ENCODE measurements at places on chromosomes 7 and 10.

DNA sequence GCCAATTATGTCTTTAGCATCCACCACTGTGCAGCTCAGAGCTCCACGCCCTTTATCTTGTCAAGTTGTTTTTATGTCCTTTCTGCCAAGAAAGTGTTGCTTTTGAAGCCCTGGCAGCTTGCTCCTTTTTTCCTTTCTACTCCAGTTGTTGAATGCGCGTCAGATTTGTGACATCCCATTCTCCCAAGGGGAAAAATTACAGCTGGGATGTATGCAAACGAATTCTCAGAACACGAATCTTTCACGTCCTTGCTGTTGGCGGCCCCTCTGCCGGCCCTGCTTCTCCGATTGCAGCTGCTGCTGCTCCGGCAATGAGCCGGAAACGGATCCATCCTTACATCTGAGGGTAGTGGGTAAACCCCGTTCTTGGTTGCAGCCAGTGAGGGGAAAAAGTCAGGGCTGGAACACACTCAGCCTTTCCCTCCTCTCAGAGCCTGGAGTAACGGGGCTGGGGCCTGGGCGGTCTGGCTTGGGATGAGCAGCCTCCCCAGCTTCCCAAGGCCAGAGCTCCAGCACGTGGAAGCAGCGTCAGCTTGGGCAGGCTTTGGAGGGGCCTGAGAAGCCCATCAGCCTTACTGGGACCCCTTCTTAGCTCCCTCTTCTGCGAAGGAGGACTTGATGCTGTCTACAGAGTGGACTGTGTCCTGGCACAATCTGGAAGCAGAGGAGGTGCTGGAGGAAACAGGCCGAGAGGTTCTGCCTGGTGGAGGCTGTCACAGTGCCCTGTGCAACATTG, 79.0 kb upstream of the CHST15 start:
- DNase-seq = no peak

- no peak for DNase-seq
Measured at GRCh38 chr10:67107670-67108069, 181.8 kb downstream of the LRRTM3 start.

DNA sequence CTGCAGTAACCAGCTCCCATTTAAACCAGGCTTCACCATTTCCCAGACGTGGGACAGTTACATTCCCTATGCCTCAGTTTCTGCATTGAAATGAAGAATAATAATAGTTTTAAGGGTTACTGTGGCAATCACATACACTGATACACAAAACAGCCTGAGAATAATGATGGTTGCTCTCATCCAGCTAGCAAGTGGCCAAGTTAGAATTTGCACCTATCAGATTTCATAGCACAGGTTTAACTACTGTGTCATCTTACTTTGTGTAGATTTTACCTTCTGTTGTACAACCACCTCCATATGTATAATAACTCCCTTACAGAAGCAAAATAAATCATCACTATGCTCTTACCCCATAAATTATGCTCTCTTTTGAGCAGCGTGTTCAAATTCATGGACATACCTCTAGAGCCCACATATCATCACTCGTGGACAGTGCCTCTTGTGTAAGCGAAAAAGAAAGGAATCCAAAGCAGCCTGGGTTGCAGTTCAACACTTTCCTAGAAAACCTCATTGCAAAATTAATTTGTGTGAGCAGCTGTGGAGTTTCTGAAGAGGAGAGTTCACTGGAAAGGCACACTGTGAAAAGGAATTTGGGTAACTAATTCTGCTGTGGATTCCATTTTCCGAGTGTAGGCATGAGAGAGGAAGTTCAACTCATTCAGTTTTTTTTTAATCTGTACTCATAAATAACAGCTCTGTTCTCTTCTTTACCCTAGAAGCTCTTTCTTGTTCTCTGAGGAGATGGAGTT, 492.5 kb downstream of the ARL4A start:
- DNase-seq = no peak

GRCh38 chr7:8263048-8263447, 1.1 kb upstream of the ICA1 start:
- DNase-seq = no peak

- no peak for DNase-seq
Measured at GRCh38 chr7:70027867-70028266, 429.6 kb downstream of the AUTS2 start.

DNA sequence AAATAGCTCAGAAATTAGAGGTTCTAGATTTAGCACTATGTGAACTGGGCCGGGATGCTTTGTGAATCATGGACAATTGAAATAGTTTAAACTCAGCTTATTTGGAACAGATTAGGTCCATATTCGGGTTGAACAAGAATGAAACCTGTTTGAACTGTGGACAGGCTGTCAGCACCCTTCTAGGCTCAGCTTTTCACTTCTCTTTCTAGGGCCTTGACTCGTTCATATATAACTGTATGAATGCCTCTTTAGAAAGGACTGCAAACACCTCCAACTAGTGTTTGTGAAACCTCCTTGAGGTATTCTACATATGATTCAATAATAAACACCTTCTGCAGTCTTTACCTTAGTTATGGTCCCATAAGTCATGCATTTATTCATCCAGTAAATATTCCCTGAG, 115.6 kb downstream of the REEP3 start:
- DNase-seq = no peak

DNA sequence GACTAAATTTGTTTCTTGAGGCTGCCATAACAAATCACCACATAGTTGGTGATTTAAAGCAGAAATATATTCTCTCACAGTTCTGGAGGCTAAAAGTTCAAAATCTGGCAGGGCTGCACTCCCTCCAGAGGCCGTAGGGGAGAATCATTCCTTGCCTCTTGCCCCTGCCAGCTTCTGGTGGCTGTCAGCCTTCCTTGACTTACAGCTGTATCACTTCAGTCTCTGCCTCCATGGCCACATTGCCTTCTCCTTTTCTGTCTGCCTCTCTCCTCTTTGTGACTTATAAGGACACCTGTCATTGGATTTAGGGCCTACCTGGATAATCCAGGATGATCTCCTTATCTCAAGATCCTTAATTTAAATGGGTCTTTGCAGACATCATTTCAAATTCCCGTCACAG, 5.8 kb upstream of the LRRC4 start:
- no peak for DNase-seq

GRCh38 chr10:62454687-62455397, 80.7 kb downstream of the ZNF365 start:
- no peak for DNase-seq
